Mesothelial cell of epicardium (in vitro differentiated cells): ENCODE measurements at places on chromosomes 2 and 18.

DNA sequence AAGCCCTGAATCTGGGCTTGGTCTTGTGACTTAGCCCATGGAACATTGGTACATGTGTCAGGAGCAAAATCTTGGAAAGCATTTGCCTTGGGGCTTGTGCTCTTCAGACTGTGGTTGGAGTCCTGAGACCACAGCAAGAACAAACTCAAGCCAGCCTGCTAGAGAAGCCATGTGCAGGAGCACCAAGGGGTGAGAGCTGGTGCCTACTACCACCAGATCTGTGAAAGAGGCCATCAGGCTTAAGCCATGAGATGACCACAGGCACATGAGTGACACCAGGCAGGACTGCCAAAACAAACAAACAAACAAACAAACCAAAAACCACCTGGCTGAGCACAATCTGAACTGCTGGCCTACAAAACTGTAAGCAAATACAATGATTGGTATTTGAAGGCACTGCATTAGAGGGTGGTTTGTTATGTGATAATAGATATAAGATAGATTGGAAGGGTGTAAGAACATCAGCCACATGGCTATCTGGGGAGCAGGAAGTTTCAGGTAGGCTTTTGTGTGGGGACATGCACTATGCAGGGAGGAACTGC lies 9.0 kb upstream of the TWIST2 start:
- no peak for DNase-seq

- no peak for DNase-seq
Measured at GRCh38 chr2:44937688-44938240, 3.7 kb upstream of the SIX3 start.

DNA sequence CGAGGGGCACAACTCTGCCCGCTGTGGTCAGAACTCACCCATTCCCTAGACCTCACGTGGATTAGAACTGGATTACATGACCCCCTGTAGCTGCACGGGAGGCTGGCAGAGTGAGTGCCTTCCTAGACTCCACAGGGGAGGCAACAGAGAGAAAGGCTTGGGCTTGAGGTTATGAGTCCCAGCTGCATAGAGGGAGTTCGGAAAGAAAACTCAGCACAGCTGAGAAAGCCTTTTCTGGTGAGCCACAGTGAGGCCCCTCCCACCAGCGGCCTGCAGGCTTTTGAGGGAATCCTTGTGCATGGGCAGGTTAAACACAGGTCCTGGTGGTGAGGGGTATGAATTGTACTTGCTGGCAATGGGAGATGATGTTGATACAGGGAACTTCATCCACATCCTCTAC lies 217.3 kb downstream of the FHOD3 start:
- no peak for DNase-seq

DNA sequence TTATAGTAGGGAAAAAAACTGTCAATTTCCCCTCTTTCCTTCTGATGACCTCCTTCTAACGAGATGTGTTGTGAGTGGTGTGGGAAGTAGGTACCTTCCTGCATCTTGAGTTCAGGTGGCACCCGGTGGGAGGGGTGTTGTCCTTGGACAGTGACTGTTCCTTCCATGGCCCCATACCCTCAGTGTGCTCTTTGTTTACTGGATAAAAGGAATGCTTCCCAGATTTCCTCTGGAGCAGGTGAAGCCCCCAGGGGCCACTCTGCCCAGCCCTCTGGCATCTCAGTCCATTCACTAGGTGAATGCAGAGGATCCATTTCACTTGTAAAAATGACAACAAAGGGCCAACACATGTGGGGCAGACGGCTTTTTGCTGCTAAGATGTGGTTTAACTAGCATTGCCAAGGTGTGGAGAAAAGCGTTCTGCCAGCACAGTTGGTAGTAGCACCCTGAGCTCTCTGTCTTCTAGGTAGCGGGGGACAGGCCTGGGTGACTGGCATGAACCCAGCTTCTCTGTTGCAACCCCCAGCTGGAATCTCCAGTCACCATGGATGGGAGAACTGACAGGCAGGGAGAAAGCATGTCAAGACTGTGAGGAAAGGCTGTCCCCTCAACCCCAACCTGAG lies 6.9 kb downstream of the GDF7 start:
- DNase-seq: no peak

- DNase-seq: no peak
Measured at GRCh38 chr2:183149489-183149888, 25.2 kb downstream of the NUP35 start.

- no peak for DNase-seq
Measured at GRCh38 chr2:227822416-227823003, 8.9 kb downstream of the CCL20 start.

DNA sequence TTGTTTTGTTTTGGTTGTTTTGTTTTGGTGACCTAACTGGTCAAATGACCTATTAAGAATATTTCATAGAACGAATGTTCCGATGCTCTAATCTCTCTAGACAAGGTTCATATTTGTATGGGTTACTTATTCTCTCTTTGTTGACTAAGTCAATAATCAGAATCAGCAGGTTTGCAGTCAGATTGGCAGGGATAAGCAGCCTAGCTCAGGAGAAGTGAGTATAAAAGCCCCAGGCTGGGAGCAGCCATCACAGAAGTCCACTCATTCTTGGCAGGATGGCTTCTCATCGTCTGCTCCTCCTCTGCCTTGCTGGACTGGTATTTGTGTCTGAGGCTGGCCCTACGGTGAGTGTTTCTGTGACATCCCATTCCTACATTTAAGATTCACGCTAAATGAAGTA lies at the start of gene TTR:
TTR (plus strand) TSS at position 250 of the 400 bp plus-strand sequence; CDS start at position 276, 26 bp downstream.
- no peak for DNase-seq

DNA sequence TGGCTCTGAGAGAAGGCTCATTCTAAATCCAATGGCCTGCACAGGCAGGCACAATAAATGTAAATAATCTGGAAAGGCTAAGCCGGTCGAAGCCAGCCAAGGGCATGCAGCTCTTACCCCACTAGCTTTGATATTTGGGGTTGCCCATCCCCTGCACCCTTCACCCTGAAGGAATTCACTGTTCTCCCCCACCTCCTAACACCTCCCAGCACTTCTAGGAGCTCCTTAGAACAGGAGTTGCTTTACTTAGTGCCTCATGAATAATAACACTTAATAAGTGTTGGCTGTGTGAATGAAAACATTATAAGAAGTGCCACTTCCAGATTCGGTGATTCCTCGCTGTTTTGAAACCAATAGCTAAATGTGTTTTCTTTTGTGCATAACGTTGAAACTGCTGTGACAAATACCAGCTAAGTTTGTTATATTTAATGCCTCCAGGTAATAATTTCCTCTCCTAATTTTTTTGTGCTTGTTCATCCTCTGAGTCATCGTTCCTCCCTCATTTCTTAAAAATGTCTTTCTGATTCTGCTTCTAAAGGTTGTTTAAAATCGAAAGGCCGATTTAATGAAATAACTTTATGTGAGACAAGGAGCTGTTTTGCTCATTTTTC lies 458.8 kb downstream of the METTL4 start:
- DNase-seq: no peak

DNA sequence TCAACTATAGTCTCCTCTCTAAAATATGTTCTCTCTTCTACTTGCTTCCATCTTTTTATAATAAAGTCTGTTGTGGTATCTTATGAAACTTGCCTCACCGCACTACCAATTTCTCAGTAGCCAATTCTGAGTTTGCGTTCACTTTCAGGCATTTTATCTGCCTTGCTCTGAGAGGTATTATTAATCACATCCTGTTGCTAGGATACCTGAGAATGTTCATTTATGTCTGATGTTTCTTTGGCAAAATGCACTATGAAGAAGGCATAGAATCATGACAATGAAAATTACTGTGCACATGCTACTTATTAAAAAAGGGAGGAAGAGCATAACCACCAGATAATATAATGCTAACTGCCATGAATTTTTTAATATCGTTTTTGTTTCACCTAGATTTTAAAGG lies 130.2 kb downstream of the CHST9 start:
- no peak for DNase-seq

GRCh38 chr2:70994009-70994698 lies 519 bp downstream of the TEX261 start:
- DNase-seq: no peak

DNA sequence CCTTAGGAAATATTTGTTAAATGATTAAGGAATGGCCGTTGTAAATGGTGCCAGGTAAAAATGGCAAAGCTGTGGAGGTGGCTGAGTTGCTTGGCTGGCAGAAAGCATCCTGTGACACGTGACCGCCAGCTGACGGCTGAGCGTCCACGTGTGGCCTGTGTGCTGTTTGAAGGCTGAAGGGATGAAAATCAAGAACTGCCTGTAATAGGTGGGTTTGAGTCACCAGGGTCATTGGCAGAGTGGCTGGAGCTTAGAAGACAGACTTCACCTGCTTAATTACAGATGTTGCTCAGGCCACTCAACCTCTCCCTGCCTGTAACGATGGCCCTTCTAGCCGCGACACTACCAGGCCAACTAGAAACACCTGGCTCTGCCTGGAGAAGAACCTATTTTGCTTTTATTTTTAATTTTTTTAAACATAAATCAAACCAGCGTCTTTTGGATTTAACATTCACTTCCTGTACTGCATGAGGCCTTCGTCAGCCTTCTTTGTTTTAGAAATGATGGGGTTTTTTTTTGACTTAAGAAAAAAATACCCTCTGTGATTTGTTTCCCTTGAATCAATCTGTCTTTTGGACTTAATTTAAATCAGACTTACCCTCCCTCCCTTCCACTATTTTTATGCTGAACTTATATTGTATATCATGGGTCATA lies 206.5 kb downstream of the PRKCE start:
- no peak for DNase-seq

GRCh38 chr2:232882505-232883115 lies 12.5 kb downstream of the SNORC start:
- DNase-seq: no peak

DNA sequence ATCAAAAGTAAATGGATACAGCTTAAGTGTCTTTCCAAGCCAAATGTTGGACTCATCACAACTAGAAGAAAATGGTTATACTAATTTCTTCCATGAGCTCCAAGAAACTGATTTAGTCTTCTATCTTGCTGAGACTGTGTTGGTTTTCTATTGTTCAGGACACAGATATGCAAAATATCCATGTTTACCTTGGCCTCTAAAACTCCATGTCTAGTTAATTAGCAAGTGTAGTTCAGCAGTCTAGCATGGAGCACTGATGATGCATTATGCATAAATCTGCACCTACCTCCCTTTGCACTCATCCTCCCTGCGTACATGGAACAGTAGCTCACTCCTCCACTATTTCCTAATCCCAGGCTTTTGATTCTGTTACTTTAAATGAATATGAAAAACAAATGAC lies 731.4 kb upstream of the CHAC2 start:
- no peak for DNase-seq

DNA sequence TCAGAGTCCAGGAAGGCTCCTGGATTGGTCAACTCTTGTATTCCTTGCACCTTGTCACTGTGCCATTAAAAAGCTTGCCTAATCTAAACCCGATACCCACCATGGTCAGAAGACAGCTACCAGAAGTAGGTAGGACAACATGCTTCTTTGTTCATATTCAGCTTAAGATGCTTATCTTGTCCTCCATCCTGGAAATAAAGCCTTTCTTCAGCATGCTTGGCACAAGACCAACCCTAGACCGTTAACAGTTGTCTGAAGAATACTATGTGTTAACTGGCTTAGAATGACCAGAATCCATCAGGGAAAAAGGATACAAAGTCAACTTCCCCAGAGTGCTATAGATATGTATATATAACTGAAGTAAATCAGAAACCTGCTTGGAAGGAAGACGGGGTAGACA lies 193.9 kb downstream of the ZRANB3 start:
- DNase-seq: no peak

DNA sequence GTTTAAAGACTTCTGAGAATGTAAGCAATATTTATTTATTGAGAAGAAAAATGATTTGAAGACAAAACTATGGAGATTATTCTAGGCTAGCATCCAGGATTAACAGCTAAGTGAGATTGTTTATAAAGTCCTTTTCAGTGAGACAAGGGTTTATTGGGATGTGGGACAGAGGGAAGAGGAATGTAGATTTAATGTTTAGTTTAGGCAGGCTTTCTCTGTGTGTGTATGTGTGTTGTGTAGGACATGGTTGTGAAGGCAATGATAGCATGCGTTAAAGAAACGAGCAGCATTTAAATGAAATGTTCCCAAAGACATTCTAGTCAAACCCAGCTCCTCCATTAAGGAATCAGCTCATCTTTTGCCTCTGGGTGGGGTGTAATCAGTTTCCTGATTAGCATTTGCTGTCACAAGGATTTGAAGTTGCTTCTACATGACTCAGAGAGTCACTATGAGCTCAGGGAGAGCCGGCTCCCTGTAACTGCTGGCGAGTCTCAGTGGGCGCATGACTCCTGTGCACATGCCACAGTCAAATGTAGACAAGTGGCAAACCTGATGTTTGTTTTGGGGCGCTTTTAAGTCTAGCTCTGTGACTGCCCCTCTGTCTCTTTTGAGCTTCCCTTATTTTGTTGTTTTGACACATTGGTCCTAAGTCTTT lies 442.2 kb upstream of the CELF4 start:
- no peak for DNase-seq

DNA sequence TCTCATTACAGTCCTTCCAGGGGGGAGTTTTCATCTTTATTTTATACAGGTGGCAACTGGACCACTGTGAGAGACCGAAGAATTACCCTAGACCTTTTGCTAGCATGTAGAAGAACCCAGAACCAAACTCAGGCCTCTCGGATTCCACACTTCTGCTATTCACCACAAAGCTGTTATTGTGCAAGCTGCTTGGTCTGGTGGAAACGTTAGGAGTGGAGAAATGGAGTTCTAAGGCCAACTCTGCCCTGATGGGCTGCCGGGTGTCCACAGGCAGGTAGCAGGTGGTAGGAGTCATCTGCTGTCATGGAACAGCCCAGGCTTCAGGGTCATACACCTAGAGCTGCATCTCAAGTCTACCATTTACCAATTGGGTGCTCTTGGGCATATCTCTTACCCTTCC lies 218.8 kb downstream of the BCL11A start:
- DNase-seq: no peak

DNA sequence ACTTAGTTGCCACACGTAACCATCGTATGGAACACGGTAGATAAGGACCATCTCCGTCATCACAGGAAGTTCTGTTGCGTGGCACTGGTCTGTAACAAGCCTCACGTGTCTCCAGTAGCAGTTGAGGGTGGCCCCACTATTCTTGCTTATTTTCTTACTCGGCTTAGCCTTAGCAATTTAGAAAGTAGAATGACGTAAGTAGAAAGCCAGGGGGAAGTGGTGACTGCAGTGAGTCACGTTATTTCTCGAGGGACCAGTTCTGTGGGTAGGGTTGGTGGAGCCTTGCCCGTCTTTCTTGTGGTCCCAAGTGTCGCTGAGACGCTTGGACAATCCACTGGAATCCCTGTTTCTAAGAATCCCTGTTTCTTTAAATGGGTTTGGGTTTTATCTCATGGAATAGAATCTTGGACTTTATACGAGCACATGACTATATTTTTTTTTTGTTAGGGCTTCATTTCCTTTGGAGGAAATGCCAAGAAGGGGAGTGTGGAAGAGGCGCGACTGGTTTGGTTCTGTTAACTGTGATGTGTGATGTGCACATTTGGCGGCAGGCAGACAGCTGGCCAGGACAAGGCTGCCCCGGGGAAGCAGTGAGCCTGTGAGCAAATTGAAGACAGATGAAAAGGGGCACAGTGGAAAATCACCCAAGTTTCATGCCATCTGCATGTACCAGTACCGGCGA lies 96.2 kb downstream of the CABLES1 start:
- DNase-seq: no peak

DNA sequence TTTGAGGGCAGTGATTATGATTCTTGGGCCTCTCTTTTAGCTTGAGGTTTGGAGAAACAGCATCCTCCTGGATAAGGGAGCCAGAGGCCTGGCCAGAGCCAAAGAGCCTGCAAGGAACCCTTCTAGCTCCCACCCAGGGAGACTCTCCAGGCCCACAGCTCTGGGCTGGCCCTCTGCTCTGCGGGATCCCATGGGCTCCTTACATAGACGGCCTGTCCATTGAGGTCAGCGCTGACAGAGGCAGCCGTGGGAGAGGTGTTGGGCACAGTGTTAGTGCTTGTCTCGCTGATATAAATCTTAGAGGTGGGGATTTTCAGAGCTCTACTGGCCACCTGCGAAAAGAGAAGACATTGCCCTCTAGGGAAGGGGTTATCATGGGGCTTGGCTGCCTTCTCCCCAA lies 67.2 kb downstream of the XDH start:
- no peak for DNase-seq
